ENCODE measurements at places on chromosomes 6 and 20.

DNA sequence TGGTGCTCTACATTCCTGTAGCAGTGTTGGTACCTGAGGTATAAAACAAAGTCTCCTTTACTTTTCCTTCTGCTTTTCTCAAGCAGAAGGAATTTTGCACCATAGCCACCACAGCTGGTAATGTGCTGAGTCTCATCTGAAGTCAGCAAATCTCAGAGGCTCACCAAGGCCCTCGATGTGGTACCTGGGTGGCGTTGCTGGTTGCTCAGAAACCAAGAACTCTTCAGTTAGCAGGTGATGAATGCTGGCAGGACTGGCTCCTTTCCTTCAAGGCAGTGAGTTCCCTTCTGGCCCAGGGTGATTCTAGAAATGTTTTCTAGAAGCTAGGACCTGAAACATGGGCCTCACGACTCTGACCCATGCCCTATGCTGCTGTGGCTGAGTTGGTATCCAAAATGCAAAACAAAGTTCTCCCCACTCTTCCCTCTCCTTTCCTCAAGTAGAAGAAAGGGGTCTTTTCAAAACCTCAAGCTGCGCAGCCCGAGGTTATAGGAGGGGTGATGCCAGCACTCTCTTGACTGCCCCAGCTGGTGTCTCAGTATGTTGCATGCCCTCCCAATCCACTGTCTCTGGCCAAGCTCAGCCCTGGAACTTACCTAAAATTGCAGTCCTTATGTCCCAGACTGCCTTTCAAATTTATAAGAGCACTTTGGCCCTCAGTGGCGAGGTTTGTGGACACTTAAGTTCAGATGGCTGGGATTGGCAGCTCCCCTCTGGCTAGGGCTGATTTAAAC is 592.3 kb downstream of the FRK start:
- no peak for DNase-seq

- DNase-seq = no peak
Observed at GRCh38 chr20:46232539-46232938, 75.8 kb downstream of the CDH22 start.

GRCh38 chr6:155521719-155522118 is 66.1 kb upstream of the NOX3 start:
- DNase-seq = no peak

DNA sequence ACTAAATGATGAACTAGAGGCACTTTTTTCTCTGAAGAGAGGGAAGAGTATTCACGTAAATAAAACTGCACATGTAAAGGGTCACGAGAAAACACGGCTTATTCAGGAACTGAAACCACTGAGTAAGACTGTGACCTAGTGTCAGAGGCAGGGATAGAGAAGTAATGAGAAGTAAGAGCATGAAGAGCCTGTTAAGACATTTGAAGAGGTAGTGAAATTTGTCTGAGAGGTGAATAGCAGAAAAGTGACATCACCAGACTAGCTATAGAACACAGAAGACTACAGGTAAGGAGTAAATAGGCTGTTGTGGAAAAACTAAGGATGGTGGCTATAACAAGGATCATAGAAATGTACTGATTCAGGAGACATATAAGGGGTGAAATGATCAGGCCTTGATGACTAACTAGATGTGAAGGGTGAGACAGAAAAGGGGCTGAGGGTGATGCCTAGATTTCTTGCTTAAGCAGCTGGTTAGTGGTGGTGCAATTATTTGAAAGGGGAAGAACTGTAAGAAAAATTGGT is 76.8 kb downstream of the REV3L start:
- no peak for DNase-seq

GRCh38 chr6:123838505-123839234 is 35.0 kb downstream of the NKAIN2 start:
- DNase-seq = no peak

DNA sequence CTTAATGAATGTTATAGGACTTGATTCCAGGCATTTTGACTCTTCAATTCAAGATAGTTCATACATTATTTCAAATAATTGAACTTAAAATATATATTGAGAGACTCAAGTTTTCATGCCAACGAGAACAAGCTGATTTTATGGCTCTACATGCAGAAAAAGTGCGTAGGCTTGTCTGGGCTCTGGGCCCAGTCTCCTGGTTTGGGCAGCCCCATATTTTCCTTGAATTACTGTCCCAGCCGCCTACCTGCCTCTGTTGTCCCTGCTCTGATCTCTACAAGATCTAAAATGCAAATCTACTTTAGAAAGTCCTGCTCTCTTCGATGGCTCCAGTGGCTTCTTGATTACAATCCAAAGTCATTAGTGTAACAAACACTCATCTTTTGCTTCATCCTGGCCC is 537.4 kb upstream of the CHD6 start:
- DNase-seq = no peak

DNA sequence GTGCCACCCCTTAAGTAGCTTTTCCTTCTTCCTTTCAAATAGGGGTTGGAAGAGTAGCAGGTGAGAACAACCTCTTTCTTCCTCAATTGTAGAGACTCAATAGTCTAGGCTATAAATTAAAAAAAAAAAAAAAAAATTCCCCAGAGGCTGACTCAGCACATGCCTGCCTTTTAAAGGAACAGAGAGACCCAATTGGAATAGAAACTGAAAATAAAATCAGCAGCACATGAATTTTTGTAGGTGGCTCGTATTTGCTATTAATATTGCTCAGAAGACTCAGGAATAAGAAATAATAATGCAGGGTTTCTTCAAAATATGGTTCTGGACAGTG is 19.3 kb downstream of the TOP1 start:
- no peak for DNase-seq

DNA sequence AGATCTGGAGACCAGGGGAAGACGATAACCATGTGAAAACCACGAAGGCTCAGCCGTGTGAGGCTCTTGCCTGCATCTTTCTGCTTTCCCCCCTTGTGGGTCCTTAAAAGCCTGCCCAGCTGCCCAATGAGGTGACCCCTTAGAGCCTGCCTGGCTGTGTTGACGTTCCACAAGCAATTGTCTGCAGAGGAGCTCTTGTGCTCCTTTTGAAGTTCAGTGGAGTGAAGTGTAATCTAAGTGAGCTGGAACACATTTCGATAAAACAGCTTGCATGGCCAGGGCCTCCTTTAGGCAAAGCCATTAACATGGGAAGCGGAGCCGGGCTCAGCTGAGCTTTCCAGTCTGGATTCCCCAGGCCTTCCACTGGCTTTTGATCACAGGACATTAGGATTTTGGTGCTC is 27.3 kb upstream of the TCP11 start:
- no peak for DNase-seq

- DNase-seq = no peak
Observed at GRCh38 chr20:62522748-62523396, 47.1 kb upstream of the GATA5 start.

DNA sequence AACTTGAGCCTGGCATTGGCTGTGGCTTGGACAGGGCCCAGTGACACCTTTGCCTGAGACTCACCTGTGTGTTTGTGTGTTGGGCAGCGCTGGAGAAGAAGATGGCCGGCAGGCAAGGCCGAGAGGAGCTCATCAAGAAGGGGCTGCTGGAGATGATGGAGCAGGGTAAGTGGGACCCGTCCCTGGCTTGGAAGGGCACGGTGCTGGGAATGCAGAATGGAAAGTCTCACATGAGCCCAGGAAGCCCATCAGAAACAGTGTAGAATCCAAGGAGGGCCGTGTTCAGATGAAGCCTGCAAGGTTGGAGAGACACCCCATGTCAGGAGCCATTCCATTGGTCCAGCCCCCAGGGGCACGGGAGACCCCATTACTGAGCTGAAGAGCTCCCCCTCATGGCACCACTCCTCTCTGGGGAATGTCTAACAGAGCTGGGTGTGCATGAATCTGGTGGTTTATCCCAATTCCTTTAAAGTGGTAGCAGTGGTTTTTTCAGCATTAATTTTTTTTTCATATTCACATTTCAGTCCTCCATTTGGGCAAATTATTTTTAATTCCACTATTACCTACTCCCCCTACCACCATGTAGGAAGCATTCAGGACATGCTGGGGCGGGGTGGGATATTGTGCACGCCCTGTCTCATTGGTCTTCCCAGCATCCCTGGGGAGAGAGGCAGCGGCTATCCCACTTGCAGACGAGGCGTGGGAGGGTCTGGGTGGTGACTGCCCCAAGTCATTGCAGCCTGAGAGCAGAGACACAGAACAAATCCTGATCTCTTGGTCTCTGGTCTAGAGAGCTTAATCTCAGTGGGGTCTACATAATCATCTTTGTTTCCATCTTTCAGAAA is 143.6 kb downstream of the PHACTR3 start:
- no peak for DNase-seq

- DNase-seq = no peak
Observed at GRCh38 chr6:90859612-90860011, 272.7 kb upstream of the MAP3K7 start.

- DNase-seq = no peak
Observed at GRCh38 chr6:78910010-78910409, 42.7 kb downstream of the IRAK1BP1 start.

DNA sequence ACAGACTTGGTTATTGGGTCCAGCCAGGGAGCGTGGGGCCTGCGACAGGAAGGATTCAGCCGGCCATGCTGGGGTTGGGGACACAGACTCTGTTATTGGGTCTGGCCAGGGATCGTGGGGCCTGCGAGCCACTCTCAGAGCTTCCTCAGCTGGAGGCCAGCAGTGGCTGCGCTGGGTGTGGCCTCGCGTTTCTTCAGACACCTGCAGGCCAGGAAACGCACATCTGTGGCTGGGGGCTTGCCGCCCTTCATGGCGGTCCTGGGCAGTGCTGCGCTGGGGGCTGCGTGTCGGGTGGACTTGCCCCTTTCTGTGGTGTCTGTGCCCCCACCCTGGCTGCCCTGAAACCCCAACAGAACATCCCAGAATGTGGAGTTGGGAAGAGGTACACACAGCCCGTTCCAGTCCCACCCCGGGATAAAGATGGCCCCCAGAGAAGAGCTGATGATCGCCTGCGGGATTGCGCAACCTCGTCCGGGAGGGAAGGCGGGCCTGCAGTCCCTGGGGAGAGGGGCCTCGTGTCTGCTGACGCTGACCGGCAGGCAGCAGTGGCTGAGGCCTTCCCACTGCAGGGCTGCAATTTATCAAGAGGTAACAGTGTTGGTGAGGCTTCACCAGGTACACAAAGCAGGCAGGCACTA is 16.9 kb upstream of the MTG2 start:
- DNase-seq = no peak

GRCh38 chr6:96851858-96852257 is 14.6 kb upstream of the GPR63 start:
- DNase-seq = no peak

- DNase-seq = no peak
Observed at GRCh38 chr6:84582997-84583396, 181.4 kb downstream of the TBX18 start.

GRCh38 chr20:18144541-18145099 is 7.0 kb downstream of the KAT14 start:
- no peak for DNase-seq

GRCh38 chr6:133938533-133938932 is 14.5 kb upstream of the TBPL1 start:
- DNase-seq = no peak

DNA sequence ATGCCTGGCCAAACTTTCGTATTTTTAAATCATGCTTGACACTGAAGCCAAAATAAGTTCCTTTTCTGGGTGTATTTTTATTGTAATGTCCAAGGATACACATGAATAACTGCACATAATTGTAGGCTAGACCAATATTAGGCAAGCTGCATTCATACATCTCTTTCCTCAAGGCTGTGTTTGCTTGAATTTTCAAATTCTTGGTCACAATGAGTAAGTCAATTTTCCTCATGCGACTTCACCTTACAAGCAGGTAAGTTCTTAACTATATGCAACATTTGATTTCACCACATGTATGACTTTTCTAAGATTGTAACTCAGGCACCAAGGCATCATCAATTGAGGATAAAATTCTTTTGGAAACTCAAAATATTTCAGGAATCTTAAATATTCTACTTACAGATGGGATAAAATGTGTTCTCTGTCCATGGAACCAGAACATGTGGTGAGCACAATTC is 112.4 kb upstream of the ZNF217 start:
- DNase-seq = no peak

DNA sequence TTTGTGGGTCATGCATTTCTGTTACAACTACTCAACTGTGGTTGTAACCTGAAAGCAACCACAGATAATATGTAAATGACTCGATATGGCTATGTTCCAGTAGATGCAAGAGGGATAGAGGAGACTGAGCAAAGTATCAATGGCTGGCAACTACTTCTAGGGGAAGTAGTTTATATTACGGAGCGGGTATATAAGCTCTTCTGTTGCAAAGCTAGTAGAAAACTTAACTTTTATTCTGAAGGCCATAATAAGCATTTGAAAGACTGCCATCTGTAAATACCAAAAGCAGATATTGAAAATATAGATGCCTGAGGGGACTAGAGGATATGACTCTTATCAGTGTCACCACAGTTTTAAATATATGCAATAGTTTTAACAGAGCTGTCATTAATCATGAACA is 655.3 kb downstream of the PHF3 start:
- no peak for DNase-seq

DNA sequence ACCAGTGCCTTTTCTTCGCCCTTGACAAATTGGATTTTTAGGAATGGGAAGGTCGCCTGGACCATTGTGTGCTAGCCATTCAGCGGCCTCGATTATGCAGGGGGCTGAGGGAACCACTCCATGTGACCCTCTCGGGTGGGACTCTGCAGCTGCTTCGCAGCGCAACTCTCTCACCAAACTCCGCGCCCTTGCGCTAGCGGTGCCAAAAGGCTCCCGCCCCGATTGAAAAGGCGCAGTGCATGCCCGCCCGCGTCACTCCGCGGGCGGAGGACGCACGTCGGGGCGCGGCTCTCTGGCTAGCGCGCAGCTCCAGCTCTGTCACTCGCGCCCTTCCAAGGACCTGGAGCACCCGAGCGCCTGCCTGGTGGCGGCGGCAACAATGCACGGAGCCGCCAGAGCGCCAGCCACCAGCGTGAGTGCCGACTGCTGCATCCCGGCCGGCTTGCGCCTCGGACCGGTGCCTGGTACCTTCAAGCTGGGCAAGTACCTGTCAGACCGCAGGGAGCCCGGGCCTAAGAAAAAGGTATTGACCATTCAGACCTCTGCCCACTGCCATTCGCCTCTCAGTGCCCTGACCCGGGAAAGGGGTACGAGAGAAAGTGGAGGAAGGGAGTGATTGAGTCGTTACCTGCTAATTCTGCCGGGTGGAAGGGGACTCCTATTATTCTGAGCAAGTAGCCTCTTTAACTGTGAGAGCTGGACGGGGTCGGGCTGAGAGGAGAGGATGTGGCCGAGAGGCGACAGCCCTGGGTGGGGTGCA is at the start of gene PRDM13:
Gene PRDM13 (plus strand): TSS at position 178 of the 760 bp plus-strand sequence. CDS start 202 bp downstream, at position 380.
- DNase-seq = no peak

DNA sequence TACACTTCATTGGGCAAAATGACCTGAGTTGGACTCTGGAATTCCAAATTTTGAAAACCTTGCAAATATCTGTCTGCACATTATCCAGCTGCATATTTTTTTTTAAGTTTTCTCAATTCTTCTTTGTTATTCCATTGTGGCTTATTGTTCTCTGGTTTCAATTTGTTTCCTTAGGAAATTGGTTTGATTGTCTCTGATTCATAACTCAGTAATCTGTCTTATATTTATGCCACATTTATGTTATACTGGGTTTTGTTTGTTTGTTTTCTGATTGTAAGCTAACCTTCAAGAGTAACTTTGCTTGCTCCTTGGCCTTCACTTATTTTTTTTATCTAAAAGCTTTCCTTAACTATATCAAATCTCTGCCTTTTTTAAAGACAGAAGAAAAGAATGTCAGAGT is 193.3 kb upstream of the PLCB4 start:
- DNase-seq = no peak

All from sciatic nerve (tissue), 2 donors.